ENCODE measurements at places on chromosomes 6 and 20.
A peak's percentile ranks its signal among the peaks of the same experiment; 100 is the strongest.

DNA sequence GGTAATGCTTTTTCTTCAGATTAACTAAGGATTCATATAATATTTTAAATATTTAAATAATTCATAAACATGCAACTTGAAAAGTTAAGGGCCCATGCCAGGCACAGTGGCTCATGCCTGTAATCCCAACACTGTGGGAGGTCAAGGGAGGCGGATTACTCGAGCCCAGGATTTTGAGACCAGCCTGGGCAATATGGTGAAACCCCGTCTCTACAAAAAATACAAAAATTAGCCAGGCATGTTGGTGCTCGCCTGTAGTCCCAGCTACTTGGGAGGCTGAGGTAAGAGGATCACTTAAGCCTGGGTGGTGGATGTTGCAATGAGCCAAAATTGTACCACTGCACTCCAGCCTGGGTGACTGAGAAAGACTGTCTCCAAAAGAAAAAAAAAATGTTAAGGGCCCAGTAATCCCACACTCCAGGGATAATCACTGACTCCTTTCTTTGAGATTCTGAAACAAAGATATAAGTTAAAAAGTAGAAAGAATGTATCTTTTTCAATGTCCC is 7.9 kb upstream of the RIN2 start:
- peak; percentile 13 for ATAC-seq

GRCh38 chr6:169231790-169232506 is 21.7 kb downstream of the THBS2 start:
- no peak for ATAC-seq

DNA sequence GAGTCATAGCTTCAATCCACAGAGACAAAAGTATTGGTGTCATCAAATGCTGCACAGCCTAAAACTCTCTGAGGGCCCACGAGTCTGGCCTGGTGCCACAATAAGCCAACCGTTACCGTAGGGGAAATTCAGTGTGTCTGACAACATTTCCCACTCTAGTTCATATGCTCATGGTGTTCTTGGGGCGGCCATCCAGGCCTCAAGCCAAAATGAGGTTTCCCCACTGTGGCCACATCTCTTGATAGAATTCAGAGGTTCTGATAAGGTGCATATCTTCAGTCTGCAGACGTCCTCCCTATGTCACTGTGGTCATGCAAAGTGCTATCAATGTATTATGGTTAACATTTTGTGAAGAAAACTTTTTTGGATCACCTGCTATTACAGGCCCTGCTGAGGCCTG is 627.7 kb downstream of the QKI start:
- no peak for ATAC-seq

DNA sequence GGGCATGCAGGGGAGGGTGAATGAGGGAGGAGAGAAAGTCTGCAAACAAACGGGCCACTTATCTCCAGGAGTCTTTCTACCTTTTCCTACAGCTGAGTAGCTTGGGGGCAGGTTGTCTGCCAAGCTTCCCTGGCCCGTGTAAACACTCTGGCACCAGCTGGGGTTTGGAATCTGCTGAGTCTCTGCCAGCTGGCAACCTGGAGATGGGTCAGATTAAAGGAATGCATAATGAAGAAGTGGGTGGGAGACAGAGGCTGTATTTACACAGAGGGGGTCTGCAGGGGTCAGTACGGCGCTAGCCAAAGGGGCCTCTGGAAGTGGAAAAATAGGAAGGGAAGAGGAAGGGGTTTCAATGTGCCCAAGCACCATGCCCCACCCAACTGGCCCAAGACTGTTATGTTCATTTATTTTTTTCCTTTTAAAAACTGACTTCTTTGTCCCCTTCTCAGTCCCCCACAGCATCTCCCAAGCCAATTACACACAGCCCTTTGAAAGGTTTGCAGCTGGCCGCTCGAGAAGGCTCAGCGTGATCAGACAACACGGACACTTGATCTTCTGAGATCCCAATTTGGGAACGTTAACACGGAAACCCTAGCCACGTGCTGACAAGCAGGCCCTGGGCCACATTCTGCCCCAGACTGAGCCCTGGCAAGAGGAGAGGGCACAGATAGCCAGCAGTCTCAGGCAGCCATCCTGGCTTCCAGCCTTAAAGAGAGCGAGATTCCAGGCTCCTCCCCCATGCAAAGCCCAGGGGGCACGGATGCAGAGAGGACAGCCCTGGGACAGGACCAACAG is 25.2 kb downstream of the TRAM2 start:
- peak; percentile 80 for ATAC-seq

GRCh38 chr6:27834879-27835549 is 77.2 kb downstream of the OR2B2 start:
- no peak for ATAC-seq

GRCh38 chr20:19874040-19874727 is 116.1 kb downstream of the RIN2 start:
- ATAC-seq: no peak

DNA sequence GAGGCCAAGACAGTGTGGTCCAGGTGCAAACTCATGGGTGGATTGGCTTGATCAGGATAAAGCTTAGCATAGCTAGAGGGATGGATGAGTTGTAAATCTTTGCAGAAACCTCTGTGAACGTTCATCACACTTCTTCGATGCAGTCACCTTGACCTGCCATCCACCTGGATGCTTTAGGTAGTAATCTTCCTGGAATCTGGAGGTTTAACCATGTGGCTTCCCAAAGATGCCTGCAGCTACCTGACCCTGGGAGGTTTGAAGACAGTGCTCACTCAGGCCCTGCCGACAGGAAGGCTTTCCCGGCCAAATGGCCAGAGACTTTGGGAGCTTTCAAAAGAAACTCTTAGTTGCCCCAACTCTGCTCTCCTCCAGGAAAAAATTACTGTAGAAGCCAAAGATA is 55.4 kb upstream of the ERVFRD-1 start:
- ATAC-seq: no peak

- no peak for ATAC-seq
These were observed 33.5 kb upstream of the TSPYL1 start for GRCh38 chr6:116313101-116313776.

- no peak for ATAC-seq
These were observed 207.4 kb downstream of the DLL1 start for GRCh38 chr6:170083236-170084051.

GRCh38 chr6:109081026-109081425 is 13.6 kb downstream of the SESN1 start:
- ATAC-seq: no peak

DNA sequence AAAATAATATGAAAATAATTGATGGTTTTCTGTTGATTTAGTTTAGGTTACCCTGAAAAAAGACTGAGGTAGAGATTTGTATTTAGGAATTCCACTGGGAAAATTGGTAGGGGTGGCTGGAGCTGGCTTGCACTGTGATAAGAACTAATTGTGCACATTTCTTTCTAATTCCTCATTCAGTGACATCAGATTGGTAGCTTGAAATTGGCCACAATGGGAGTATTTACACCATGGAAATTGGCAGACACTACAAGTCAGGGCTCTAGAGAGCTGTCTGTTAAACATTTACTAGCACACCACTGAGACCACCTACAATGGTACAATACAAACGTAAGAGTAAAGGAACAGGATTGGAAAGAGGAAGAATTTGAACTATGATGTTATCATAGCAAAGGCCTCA is 52.0 kb upstream of the ISM1 start:
- no peak for ATAC-seq

DNA sequence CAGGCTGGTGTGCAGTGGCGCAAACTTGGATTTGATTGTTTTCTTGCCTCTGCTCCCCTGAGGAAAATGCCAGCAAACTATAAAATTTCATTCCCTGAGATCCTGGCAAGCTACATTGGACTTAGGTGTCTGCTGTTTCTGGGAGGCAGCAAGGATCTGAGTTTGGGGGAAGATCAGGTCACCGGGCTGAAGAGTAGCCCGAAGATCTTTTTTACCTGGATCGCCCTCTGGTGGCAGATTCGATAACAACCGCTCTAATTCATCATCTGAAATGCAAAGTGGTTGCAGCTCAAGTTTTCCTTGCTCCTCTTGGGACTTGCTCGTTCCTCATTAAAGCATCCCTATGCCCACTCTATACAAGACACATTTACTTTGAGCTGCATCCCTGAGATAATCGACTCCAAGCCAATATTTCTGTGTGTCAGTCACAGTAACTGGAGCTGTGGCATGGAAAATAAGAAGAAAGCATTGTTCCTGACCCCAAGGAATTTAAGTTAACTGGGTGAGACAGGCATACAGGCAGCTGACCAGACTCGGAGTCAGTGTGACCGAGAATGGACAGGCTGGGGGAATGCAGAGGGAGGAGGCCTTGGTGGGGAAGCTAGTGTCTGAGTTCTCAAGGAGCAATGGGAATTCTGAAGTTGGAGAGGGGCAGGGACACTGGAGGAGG is 131.8 kb upstream of the PROKR2 start:
- ATAC-seq: peak; percentile 80

DNA sequence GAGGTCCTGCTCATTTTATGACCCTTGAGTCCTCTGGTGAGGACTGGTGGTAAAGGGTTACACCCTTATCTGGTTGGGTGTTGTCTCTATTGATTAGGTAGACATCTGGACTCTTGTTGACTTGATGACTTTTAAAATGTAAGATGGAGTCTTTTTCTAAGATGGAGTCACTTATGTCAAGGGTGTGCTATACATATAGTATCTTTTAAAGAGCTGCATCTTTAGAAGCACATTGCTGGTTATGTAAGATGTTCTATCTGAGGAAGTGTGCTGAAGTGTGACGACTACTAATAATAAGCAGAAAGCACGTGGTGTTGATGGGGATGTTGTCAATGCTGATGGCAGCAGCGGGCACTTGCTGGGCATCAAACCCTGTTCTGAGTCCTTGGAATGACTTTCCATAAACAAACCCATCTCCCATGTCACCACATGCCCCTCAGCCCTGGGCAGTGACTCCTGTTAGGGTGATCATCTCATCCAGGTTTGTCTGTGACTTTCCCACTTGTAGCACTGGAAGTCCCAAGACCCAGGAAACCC is 229.6 kb downstream of the EYA2 start:
- no peak for ATAC-seq

DNA sequence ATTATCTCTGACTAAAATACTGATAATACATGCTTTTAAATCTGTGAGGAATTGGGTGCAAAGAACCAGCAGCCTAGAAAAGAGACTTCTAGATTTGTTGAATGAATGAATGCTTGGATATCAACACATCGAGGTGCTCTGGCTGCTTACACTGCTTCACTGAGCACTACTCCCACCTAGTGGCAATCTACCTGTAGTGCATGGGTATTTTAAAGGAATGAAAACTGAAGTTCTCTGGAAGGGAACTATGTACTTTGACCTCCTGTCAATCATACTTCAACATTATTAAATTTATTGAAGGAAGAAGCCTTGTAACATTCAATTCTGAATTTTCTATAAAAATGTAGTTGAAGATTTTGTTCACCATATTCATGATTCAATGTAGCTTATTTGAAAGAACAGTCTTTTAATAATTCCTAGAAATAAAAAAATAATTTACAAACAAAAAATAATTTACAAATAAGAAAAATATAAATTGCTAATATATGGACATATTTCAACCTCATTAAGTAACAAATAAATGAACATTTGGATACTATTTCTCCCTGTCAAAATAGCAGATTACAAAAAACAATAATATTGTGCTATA is 111.2 kb upstream of the MMS22L start:
- peak; percentile 70 for ATAC-seq

DNA sequence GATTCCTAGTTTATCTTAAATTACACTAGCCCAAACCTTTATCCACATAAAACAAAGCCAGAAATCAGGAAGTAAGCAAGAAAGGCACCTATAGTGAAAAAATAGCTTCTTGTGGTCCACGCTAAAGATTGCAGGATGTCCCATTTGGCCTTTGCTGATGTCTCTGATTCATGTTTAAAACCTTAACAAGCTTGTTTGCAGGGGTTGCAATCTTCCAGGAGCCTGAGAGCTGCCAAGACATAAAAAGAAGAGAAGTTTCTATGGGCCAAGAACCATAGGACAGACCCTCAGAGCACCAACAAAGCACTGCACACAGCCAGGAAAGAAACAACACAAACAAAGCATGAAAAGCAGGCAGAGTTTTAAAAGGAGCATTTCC is 49.4 kb downstream of the ADAT2 start:
- no peak for ATAC-seq

GRCh38 chr20:2302384-2303060 is 6.7 kb downstream of the TGM3 start:
- no peak for ATAC-seq

GRCh38 chr6:44264154-44265006 is 971 bp downstream of the NFKBIE start:
- peak; percentile 25 for ATAC-seq

GRCh38 chr20:5511930-5512329 is 195.2 kb upstream of the PROKR2 start:
- no peak for ATAC-seq

- no peak for ATAC-seq
These were observed 303.8 kb downstream of the UBE3D start for GRCh38 chr6:82761674-82762345.

DNA sequence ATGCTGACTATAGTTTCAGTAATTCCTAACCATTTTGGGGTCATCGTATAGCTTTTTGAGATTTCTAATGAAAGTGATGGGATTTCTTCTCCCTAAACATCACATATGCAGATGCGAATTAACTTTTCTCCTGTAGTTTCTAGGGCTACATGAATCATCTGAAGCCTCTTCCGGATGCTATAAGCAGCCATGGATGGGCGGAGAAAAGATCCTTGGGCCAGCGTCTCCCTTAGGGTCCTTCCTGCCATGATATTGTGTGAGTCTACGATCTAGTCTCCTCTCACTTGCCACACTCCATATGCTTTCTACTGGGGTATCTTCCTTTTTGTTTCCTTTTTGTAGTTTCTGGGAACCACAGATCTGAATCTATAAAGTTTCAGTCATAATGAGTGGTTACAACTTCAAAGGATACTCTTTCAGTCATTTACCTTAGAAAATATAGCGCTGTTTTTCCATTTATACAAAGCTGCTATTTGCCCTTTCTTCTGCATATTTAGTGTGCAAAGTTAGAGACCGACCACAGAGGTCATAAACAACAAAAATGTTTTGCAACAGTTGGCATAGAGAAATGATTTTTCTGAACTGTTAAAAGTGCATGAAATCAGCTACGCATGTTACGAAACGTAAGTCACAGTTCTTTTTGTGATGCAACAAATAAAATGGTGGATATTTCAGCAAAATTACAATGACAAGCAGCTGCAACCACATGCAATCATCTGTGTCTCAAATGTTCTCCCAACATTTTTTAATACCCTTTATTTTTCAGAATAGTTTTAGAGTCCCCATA is 396.2 kb upstream of the SLC35B3 start:
- no peak for ATAC-seq

- no peak for ATAC-seq
These were observed 5.3 kb upstream of the PCK1 start for GRCh38 chr20:57555457-57556184.

- no peak for ATAC-seq
These were observed 133.2 kb downstream of the KHDRBS2 start for GRCh38 chr6:62152796-62153195.
